ENCODE measurements at places on chromosomes 12 and 14.

GRCh38 chr12:12467688-12468261, 94.9 kb downstream of the DUSP16 start:
- DNase-seq = no peak

- no peak for DNase-seq
These were observed 1.4 kb upstream of the KCNK13 start for GRCh38 chr14:90060312-90060964.

DNA sequence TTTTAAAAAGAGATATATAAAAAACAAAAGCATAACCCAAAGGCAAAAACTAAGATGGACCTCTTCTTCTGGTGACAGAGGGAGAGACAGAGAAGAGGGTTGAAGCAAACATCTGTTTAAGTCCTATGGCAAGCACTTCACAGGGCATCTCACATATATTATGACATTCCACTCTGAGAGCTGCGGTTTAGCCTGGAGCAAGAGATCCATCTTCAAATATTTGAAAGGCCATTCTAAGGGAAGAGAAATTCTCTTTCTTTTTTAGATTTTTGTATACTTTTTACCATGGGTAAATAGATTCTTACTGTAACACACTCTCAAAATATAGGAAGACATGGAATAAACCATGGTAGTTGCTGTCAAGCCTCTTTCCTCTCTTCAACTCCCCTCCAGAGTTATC, 204.1 kb downstream of the GXYLT1 start:
- no peak for DNase-seq

DNA sequence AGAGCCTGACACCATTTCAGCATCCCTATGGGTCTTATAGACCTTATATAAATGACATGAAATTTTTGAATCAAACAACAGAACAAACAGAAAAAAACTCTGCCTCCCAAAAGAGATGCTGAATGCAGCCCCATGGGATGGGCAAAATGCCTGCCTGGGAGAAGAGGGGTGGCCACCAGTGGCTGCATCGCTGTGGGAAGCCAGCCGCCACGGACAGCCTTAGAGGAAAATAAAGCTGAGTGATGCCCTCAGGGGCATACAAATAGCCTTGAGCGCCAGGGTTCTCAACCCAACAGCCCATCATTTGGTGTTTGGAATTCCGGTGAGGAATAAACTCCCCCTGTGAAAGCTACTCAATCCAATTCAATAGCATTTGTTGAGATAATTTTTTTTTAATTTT, 22.9 kb downstream of the SYNE3 start:
- no peak for DNase-seq

DNA sequence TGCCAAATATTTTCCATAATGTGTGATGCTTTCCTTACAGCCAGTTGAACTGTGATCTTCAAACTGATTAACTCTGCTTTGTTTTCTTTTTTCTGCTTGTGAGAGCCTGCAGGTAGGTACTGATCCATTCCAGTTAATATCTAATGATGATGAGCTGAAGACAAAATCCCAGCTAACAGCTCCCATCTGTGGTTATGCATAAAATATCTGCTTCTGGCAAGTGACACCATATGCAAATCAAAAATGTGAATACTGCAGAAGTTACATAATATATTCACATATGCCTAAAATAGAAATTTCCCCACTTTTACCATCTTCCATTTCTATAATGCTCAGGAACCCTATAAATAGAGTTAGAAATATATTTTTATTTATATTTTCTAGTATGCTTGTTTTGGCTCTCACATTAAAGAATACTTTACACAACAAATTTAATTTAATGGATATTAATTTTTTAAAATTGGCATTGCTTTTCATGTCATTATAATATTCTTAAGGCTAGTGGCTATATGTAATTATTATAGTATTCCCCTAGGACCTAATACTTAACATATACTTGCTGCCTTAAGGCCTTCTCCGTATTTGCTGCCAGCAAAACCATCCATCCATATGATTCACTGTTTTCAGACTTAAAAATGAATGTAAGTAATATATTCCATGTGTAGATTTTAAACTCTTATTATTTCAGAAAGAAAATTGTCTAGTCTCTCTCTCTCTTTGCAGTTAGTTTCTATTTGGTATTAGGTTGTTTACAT, 83.8 kb downstream of the CCER1 start:
- DNase-seq = no peak
